ENCODE measurements at places on chromosomes 12 and 14.

DNA sequence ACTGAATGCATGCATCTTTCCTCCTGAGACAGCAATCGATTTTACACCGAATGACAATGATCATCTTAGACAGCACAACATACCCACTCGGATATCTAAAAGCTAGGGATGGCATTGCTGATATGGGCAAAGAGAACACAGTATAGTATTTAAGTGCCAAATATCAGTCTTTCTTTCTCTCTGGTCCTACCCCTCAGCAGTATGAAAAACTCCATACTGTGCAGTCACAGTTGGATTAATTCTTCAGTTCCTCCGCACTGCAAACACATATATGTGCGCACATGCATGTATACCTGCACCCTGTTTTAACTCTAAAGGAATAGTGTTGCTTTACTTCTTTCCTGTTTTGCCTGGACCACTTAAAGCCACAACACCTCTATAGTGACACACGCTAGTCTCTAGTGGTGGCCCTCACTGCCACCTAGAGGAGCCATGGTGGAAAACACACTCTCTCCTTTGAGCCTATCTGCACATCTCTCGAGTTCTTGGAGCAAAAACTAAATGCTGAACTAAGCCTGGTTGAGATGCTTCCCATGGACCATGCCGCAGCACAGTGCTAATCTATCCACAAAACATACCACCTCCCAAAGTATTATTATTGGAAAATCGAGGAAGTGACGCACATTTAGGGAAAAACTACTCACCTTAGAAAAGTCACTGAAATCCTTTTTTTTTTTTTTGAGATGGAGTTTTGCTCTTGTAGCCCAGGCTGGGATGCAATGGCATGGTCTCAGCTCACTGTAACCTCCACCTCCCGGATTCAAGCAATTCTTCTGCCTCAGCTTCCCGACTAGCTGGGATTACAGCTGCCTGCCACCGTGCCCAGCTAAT lies 11.9 kb downstream of the TMEM52B start:
- DNase-seq = no peak

DNA sequence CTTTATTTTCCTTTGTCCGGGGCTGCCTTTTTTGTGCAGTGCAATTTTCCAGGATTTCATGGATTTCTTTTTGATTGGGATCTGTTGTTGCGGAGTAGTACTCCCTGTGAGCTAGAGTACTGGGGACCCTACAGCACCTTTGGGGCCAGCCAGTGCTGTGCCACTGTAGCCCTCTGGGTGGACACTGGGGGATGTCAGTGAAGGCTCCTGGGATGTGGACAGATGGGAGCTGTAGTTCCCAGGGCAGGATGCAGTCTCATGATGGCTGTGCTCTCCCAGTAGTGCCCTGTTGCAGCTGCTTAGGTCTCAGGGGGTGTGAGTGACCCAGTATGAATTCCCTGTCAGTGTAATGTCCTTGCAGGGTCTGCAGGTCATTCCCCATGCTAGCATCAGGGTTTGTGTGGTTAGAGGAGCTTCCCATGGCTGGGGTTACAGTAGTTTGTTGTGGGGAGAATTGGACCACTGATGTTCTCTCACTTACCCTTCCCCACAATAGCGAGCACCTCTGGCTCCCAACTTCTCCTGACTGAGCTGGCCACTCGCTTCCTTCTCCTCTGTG lies 72.2 kb downstream of the BRMS1L start:
- no peak for DNase-seq

GRCh38 chr12:84113666-84114065 lies 798.9 kb downstream of the SLC6A15 start:
- no peak for DNase-seq

- DNase-seq = no peak
These were observed 1112.6 kb downstream of the SLC6A15 start for GRCh38 chr12:83800022-83800421.

GRCh38 chr12:46433829-46434228 lies 61.3 kb upstream of the SLC38A2 start:
- no peak for DNase-seq

GRCh38 chr14:104249706-104250105 lies 111.3 kb downstream of the KIF26A start:
- DNase-seq = no peak

- no peak for DNase-seq
These were observed 117.5 kb downstream of the ASCL4 start for GRCh38 chr12:107891967-107892366.

DNA sequence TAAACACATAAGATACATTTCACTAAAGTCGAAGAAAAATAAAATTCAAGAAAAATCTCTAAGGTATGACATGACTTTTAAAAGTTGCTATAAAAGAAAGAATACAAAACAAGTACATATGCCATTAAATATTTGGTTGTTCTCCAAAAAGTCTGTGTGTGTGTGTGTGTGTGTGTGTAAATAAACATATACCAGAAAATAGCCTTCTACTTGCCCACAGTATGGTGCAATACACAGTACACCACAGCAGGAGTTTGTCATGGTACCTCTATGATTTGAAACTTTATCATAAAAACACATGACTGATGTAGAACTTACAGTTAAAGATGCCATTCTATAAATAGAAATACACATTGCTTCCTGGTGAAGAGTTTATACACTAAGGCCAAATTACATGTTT lies 692.7 kb upstream of the MGAT4C start:
- no peak for DNase-seq

- no peak for DNase-seq
These were observed 26.4 kb upstream of the ZFP36L1 start for GRCh38 chr14:68819260-68819691.

Data from stimulated activated CD8-positive, alpha-beta memory T cell treated with anti-CD3 and anti-CD28 coated beads, Interleukin-4, amount 100 ng/mL, for 1 hour (primary cell).